ENCODE measurements at places on chromosomes 13 and 19.

DNA sequence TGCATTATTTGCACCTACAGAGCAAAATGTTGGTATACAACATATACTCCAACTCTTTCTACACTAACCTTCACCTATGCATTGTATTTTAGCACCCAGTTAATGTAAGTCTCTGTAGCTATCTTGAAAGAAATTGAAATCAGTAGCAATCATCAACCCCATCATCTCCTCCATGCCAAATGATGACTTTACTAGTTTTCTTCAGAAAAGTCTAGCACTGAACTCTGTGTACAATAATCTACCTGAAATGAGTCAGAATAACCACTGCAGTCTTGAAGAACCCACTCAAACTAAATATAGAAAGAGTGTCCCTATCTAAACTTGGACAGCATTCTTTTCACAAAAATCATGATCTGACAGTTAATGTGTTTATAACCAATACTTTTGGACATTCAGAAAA is 9.8 kb downstream of the IRS2 start:
- no peak for DNase-seq

DNA sequence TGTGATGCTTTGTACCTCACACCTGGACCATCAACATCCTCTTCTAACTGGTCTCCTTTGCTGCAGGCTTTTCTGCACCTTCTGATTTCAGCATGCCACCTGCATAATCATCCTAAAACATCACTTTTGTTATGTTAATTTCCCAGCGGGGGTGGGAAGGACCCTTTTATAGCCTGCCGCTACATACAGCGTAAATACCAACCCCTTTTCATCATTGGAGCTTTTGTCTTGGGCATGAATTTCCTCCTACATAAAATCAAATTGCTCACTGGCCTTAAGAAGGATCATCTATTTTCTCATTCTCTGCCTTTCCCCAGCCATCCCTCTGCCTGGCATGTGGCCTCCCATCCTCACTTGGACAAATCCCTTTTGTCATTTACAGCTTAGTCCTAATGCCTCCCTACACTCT is 124.7 kb downstream of the RBM26 start:
- no peak for DNase-seq

- DNase-seq, result no peak
These were observed 164.7 kb downstream of the MTUS2 start for GRCh38 chr13:28984825-28985224.

DNA sequence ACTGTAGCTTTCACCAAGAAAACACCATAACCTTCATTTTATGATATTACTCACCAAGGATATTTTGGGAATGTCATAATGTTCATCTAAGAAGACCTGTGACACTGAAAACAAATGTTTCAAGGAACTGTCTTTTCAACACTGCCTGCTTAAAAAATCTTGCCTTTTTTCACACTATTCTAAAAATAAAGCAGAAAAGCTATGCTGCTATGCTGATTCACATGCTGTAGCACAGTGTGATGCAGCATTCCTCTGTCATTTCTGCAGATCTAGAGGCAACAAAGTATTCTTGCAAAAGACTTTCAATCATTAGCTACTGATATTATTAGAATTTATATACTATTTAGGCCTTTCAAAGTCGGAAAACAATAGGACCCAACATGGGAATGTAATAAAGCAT is 525.7 kb downstream of the UQCRFS1 start:
- DNase-seq, result no peak

- DNase-seq, result peak; percentile 8
These were observed 51.4 kb downstream of the NBEA start for GRCh38 chr13:34993470-34993869.

GRCh38 chr13:106479929-106480328 is 55.5 kb downstream of the EFNB2 start:
- no peak for DNase-seq

GRCh38 chr19:16018801-16019551 is 57.3 kb upstream of the TPM4 start:
- DNase-seq, result no peak

- no peak for DNase-seq
These were observed 35.7 kb downstream of the LACC1 start for GRCh38 chr13:43915451-43915850.

DNA sequence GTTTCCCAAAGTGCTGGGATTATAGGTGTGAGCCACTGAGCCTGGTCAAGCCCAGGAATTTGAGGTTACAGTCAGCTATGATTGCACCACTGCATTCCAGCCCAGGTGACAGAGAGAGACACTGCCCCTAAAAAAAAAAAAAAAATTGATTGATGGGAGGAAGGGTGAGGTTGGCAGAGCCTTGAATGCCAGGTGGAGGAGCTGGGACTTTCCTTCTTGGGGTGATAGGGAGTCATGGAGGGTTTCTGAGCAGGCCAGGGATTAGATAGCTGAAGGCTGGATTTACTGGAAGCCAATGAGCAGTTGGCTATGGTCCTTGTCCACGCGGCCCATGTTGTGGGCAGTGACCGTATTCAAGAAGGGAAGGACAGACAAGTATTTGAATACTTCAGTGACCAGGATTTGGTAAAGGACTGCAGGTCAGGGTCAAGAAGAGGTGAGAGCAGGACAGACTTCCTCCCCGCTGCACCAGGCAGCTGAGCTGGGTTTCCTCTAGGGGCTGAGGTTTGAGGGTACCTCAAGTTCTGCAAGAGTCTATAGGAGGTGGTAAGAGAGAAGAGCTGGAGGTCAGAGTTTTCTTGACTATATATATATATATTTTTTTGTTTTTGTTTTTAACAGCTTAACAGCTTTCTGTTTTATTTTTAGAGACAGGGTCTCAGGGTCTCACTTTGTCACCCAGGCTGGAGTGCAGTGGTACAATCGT is 6.9 kb upstream of the ICAM4 start:
- no peak for DNase-seq

DNA sequence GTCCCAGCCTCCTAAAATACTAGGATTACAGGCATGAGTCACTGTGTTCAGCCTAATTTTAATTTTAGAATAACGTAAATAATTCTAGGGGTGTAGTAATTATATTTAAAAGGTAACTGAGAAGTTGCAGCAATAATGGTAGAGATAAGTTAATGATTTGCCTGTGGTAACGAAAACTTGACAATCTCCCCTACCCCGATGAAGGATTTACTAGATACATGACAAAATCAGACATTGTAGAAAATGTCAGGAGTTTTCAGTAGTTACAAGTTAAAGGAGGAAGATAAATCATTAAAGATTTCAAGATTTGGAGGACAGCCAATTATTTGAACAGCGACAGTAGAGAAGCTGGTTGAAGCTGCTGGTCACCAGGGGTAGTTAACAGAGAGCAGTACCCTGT is 652.2 kb upstream of the PCDH20 start:
- DNase-seq, result no peak

DNA sequence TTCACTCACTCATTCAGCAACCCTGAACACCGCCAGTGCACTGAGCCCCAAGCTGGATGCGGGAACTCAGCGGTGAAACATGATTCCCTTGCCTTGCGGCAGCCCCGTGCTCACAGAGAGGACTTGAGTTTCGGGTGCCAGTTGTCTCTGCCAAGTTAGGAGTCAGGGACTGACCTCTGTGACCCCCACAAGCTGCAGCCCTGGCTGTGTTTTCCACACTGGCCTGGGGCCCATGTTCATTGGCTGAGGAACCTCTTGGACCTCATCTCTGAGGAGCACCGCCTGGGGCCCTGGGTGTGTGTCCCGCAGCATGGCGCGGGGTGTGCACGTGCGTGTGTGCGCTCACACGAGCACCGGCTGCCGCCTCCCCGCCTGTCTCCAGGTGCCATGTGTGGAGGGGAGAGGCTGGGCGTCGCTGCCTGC is 31.0 kb downstream of the CAPN12 start:
- no peak for DNase-seq

DNA sequence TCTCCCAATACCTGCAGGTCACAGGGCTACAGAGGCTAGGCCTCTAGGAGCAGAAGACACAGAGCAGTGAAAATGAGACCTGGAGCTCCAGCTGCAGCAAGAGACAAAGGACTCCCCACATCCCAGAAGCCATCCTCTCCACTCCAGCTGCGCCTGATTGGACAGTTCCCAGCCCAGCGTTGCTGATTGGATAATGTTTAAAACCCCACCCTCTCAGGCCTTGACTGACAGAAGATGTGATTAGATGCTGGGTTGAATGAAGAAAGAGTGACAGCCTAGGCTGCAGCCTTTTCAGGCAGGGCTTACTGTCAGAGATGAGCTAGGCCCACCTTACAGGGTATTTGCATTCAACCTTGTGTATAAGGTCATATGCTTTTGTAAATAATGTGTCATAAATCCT is 59.4 kb downstream of the ZNF708 start:
- DNase-seq, result no peak

- no peak for DNase-seq
These were observed 138.6 kb upstream of the GPR12 start for GRCh38 chr13:26899202-26899601.

DNA sequence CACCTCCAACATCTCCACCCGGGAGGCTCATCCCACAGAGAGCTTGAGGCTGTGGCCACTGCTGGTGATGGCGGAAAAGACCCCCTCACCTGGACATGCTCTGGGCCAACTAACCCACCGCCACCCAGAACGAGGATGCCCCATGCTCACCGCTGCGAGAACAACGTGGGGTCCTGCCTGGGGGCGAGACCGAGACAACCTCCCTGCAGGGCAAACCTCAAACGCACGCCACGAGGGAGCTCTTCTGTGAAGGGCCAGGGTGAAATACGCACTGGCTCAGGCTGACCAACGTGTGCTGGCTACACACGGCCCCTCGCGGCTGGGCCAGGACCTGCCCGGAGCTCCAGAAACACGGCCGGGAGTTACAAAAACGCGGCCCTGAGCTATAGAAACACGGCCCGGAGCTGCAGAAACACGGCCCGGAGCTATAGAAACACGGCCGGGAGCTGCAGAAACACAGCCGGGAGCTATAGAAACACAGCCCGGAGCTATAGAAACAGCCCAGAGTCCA is 19.0 kb upstream of the PLPP2 start:
- DNase-seq, result no peak

DNA sequence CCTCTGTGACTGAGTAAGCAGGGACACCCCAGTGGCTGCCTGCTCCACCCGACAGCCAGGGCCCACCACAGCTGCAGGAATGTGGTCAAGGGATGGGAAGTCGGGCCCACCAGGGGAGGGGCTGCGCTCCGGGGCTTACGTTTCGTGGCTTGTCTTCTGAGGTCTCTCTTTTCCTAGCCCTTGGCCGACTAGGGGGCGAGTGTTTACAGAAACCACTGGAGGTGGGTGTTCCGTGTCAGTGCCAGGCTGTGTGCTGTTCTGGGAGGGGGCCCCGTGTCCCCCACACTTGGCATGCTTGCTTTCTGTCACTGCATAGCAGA is 4.5 kb downstream of the ADAT3 start:
- DNase-seq, result no peak

GRCh38 chr13:32537580-32538142 is 934 bp downstream of the N4BP2L2 start:
- peak; percentile 19 for DNase-seq

GRCh38 chr19:37997911-37998344 is 90.9 kb downstream of the SIPA1L3 start:
- peak; percentile 89 for DNase-seq

DNA sequence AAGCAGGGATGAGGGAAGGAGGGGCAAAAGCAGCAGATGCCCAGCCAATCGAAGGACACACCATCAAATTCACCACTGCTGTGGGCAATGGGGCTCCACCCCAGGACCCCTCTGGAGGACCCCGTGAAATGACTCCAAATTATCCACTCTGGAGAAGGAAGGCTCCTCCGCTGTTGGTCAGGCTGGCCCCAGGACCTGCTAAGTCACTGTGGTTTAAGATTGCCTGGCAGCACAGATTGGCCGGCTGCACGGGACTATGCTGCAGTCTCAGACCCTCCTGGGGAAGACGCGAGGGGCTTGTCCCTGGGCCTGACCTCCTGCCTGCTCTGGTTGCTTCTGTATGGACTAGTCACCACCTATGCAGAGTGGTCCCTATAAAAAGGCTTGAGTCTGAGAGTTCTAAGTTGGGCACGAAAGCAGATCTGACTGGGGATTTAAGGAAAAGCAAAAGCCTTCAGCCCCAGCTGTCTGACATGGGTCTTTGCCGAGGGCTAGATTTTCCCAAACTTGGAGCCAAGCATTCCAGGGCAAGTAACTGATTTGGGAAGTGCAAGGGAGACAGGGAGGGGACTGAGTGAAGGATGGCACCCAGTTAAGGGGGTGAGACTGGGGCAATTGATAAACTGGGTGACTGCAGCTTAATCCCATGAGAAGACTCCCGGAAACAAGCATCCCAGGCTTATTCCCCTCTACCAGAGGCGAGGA is 91.7 kb downstream of the TSHZ3 start:
- no peak for DNase-seq

- DNase-seq, result peak; percentile 29
These were observed 26.2 kb downstream of the CELF5 start for GRCh38 chr19:3250675-3251074.

DNA sequence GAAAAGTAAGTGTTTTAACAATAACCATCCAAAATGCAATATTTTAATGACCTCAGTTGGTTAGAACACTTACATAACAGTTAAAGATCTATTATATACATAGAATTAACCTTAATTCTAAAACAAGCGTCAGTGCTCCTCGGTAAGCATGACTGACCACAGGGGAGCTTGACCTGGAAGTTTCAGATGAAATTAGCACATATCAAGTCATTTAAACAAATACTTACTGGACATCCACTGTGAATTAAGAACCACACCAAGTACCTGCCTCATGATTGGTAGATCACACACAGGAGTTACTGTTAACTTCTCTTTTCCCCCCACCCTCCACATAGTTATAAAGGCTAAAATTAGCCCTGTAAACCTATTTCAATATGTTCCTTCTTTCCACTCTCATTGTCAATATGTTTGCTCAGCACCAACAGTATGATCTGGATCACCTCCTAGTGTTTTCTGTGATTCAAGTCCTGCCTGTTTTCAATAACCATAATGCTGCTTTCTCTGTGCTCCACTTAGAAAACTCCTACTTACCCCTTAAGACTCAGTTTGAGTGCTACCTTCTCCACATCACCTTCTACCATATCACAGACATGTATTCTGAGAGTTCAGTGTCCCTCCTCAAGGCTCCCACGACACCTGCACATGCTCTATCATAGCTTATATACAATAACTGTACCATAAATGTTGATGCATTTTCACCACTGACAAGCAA is 209.0 kb downstream of the VWA8 start:
- no peak for DNase-seq

GRCh38 chr19:49787746-49788145 is 20.9 kb downstream of the AP2A1 start:
- DNase-seq, result no peak

GRCh38 chr13:62113179-62113578 is 697.5 kb upstream of the PCDH20 start:
- no peak for DNase-seq

DNA sequence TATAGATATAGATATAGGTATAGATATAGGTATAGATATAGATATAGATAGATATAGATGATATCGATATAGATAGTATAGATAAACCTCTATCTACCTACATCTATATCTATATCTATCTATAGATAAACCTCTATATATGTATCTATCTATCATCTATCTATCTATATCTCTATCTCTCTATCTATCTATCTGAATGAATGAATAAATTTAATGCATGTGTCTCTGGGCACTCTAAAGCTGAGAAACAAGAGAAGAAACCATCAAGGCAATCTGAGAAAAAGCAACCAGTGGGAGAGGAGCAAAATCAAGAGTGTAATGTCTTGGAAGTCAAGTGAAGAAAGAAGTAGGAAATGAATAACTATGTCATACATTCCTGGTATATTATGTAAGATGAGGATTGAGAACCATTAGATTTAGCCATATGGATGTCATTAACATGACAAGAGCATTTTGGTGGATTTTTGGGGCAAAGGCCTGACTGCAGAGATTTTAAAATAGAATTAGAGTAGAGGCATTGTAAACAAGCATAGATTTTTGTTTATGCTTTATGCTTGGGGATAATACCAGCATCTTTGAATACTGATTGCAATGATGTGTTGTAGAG is 1262.7 kb upstream of the MIR17HG start:
- peak; percentile 29 for DNase-seq

- no peak for DNase-seq
These were observed 3.4 kb upstream of the POU4F1 start for GRCh38 chr13:78606471-78607408.

Data from fibroblast of pulmonary artery (primary cell).